ENCODE measurements at places on chromosomes 4 and X. TPM values are rescaled to one million over a fixed set of nuclear protein-coding genes. Genes with fewer than 3 reads are reported as not detected.
A peak's percentile ranks its signal among the peaks of the same experiment; 100 is the strongest.

DNA sequence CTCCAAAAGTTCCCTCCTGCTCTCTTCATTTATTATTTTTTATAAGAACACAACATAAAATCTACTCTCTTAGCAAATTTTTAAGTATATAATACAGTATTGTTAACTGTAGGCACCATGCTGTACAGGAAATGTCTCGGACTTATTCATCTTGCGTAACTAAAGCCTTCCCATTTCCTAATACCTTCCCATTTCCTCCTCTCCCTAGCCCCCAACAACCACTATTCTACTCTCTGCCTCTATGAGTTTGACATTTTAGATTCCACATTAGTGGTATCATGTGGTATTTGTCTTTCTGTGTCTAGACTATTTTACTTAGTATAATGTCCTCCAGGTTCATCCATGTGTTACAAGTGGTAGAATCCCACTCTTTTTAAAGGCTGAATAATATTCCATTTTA, 15.8 kb upstream of the SYTL4 start:
- peaks cover 33% of the 10 kb centered on the region for H3K27me3 ChIP-seq
- DNase-seq: no peak
- H3K4me1 ChIP-seq: no peaks in the 10 kb centered on the region
- H3K27ac ChIP-seq: no peak overlapping the region
- H3K4me3 ChIP-seq: no peak overlapping the region
- no peaks in the 10 kb centered on the region for H3K36me3 ChIP-seq

DNA sequence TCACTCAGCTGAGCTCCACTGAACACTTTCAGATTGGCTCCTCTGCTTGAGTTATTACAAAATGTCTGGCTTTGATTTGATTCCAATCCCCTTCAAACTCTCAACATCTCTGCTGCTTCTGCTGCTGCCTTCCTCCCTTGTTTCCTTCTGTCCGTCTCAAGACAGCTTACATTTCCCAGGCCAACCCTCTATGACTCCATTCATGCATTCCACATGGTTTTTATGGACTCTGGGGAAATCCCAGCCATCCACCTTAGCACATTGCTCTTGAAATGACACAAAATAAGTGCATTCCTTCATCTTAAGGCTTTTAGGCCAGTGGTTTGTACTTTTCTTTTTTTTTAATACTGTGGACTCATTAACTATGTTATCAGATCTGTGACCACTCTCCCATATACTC, 68.5 kb upstream of the TMEM164 start:
- peaks cover 53% of the 10 kb centered on the region for H3K27me3 ChIP-seq
- H3K27ac ChIP-seq: no peak overlapping the region
- H3K4me3 ChIP-seq: no peak overlapping the region
- no peak for DNase-seq

- H3K36me3 ChIP-seq: no peaks in the 10 kb centered on the region
- H3K4me3 ChIP-seq: no peak overlapping the region
- H3K27me3 ChIP-seq: no peaks in the 10 kb centered on the region
These were observed 159.5 kb upstream of the FAT4 start for GRCh38 chr4:125155251-125155650.

Gene MAGEB17
- 0.05 TPM for polyA plus RNA-seq

- H3K4me1 ChIP-seq: no peaks in the 10 kb centered on the region
- H3K27me3 ChIP-seq: no peaks in the 10 kb centered on the region
- DNase-seq: no peak
- H3K36me3 ChIP-seq: no peaks in the 10 kb centered on the region
These were observed 115.3 kb upstream of the ARX start for GRCh38 chrX:25131055-25131454.

Gene TMEM271
- polyA plus RNA-seq: not detected

- H3K4me1 ChIP-seq: no peaks in the 10 kb centered on the region
- peak overlapping the region; percentile 49 for H3K27ac ChIP-seq
- no peak for DNase-seq
- no peaks in the 10 kb centered on the region for H3K27me3 ChIP-seq
- no peak overlapping the region for H3K4me3 ChIP-seq
- no peaks in the 10 kb centered on the region for H3K36me3 ChIP-seq
These were observed 12.9 kb downstream of the PALLD start for GRCh38 chr4:168509786-168510185.
